ENCODE measurements at places on chromosomes 16 and 17.

- no peak for DNase-seq
These were observed 8.1 kb downstream of the RSL1D1 start for GRCh38 chr16:11843206-11843605.

DNA sequence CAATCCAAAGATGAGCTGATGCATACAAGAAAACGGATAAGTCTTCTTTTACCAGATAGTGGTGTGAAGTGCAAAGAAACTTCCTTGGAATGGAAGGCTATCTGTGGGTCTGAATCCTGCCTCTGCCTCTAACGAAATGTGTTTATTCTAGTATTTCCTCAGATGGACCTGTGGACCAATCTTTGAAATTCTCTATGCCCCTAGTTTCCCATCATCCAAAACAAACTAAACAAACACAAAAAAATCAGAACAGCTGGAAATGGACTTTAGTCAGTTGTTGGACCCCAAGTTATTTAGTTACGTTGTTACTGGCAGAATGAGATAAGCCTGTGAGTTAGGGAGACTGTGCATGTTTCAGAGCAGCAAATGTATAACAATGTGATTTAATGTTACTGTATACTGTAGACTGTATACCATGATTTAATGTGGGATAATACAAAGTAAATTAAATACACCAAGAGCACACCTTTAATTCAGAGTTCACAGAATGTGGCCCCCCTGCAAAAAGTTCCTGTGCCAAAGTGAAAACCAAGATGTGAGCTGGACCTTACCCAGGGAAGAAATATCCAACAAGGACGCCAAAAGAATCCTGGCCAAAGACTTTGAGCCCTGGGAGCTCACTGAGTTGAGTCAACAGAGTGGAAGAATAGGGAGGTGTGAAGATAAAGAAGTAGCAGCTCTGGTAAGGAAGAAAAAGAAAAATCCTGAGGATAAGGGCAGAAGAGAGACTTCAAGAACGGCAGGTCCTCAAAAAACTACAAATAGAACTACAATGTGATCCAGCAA, 255.2 kb downstream of the CNTNAP4 start:
- DNase-seq, result no peak

DNA sequence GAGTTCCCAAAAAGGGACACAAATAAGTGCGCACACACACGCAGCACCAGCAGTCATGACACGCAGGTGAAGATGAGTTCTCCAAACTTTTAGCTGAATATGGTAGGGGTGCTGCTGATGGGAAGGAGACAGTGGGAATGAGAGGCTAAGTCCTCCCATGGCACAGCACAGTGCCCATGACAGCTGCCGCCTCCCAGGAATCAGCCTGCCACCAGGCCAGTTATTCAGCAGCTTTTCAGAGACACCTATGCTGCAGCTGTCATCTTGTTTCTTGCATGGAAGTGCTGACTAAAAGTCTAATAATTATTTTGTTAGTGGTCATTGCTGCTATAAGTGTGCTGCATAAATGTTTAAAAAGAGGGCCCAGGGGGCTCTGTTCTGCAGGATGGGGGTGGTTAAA, 12.2 kb downstream of the WFIKKN2 start:
- DNase-seq, result no peak

DNA sequence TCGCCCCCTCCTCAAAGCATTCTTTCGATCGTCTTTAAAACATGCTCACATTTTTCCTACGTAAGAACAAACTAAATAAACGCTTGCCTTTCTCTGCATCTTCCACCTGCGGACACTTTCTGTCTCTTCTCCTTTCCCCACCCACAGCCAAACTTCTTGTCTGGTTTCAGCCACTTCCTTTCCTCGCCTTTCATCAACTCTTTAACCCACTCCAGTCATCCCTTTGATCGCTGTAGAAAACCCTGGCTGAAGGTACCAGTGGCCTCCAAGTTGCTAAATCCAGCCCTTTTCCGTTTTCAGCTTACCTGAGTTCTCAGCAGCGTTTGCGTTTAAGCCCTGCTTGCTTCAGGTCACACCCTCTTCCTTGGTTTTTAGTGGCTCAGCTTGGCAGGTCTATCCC, 483 bp downstream of the RPA1 start:
- DNase-seq, result no peak

- no peak for DNase-seq
These were observed 512 bp downstream of the PMM2 start for GRCh38 chr16:8798174-8798527.

DNA sequence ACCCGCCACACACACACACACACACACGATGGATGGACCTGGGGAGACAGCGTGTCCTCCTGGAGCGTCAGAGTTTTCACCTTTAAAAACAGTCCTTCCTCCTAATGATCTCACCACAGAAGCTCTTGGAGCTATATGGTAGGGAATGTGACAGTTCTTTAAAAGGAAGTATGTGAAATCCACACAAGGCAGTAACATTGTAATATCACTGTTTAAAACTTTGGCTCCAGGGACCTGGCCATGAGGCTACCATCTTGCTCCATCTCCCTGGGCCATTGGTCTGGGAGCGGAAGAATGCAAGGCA, 302.4 kb downstream of the SOX9 start:
- DNase-seq, result no peak

DNA sequence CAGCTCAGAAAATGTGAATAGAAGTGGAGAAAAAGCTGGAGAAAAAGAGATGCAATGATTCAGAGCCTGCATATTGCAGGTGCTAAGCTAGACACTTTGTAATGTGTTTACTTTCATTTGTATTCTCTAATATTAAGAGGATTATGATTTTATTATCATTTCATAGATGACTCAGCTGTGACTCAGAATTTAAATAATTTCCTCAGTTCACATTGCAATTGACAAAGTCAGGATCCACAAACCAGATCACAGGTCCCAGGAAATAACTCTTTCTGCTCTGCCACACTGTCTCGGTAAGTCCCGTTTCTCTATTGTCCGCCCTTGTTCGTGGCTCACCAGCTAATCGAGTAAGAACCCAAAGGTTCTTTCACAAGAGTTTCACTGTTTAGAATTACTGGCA, 235.4 kb upstream of the MON1B start:
- no peak for DNase-seq

GRCh38 chr17:52025236-52025635, 133.3 kb downstream of the CA10 start:
- DNase-seq, result no peak

DNA sequence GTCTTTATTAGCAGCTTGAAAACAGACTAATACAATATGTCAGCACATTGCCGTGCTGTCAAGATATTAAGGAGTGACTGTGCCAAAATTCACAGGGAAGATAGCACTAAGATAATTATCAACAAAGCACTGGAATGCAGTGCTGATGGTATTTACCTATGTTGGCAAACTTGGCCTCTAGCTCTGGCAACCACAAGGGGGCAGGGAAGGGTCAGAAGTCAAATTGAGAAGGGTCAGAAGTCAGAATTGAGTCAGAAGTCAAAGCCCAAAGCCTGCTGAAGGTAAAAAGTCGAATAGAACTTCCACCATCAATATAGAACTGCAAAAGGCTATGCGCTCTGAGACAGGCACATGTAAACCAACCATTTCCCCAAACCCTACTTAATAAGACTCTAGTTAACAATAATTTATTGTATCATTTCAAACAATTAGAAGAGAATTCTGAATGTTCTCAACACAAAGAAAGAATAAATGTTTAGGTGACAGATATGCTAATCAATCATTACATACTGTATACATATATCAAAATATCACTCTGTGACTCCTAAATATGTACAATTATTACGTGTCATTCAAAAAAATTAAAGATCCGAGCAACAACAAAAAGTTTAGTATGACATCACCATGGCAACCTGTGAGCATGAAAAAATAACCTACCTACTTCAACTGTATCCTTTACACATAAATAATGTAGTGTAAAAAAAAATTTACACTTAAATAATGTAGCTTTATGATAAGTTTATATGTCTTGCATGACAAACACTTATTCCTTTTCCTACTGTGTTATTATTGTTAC, 916.1 kb downstream of the KCNJ2 start:
- no peak for DNase-seq

GRCh38 chr16:88722784-88723506, 16.6 kb downstream of the CTU2 start:
- DNase-seq, result no peak

- DNase-seq, result no peak
These were observed 91.5 kb downstream of the SNX11 start for GRCh38 chr17:48198950-48199541.

- no peak for DNase-seq
These were observed 11.7 kb downstream of the PRKCA start for GRCh38 chr17:66313995-66314659.

DNA sequence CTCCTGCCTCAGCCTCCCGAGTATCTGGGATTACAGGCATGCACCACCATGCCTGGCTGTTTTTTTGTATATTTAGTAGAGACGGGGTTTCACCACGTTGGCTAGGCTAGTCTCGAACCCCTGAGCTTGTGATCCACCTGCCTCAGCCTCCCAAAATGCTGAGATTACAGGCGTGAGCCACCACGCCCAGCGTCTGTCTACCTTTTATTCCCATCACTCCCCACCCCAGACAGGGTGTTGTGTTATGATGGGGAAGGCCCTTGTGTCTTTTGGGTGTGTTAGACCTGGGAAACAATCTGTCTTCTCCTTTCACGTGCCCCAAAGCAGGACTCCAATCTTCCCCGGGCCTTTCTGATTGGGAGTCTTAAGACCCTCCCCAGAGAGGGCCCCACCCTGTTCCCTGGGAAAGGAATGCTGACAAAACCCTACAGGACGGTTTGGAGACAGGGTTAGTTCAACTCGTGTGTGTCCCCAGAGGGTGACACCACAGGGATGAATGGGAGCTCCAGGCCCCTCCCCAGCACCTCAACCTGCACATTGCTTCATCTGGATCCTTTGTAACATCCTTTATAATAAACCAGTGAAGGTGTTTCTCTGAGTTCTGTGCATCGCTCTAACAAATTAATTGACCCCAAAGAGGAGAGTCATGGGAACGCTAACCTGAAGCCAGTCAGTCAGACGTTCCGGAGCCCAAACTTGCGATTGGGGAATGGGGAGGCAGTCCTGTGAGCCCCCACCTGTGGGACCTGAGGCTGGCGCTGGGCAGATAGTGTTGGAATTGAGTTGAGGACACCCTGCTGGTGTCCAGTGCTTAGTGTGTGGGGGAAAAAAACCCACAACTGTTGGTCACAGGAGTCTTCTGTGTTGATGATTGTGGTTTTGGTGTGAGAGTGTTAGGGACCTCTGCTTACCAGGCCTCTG, 3.2 kb upstream of the ELOB start:
- no peak for DNase-seq

GRCh38 chr17:59746849-59747445, 39.5 kb downstream of the VMP1 start:
- no peak for DNase-seq

DNA sequence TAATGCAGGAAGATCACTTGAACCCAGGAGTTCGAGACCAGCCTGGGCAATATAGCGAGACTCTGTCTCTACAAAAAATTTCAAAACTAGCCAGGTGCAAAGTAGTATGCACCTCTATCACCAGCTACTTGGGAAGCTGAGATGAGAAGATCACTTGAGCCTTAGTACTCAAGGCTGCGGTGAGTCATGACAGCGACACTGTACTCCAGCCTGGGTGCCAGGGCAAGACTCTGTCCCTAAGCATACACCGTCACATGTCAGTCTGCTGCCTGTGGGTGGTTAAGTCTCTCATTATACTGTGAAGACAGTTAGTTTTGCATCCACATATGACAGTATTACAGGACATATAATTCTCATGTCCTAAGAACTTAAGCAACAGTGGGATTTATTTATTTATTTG, 21.8 kb downstream of the NMRAL1 start:
- no peak for DNase-seq

DNA sequence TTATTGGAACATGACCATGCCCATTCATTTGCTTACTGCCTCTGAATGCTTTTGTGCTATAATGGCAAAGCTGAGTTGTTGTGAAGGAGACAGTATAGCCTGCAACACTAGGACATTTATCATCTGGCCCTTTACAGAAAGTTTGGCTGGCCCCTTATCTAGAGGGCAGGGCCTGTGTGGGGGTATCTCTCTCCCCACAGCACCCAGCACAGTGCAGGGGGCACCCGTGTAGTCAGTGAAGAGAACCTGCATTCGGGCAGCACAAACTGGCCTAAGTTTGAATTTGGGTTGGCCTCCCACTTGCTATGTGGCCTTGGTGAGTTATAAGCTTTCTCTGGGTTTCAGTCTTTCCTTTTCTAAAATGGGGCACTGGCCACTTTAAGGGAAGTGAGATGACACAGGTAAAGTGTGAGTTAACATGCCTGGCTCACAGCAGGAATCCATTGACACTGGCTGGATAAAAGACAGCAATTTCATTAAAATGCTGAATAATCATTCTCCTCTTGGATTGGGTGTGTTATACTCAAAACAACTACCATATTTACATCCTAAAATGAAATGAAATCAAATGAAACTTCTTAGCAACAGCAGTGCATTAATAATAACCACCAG, 12.1 kb downstream of the UBE2O start:
- no peak for DNase-seq

DNA sequence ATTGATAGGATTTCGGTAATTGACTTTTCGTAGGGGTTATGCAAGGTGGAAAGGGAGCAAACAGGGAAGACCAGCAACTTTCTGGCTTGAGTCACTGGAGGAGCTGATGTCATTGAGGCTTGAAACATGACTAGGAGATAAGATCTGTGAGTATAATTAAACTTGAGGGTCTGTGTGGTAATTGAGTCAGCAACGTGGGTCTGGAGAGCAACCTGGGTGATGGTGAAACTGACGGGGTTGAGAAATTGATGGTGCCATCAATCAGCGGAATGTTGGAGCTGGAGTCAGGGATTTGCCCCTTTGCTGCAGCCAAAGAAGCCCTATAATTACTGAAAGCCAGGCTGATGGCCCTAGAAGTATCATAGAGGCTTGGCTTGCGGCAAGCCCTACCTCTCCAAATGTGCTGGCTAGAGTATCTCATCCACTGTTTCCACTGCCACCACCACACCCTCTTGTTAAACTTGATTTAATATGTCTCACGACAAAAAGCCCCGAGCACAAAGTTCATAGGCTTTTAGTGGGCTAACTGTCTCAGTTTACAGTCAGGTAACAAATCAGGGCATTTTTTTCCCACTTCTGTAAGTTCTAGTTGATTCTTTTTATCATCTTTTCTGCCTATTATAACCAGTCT, 186.9 kb upstream of the ELAC2 start:
- DNase-seq, result no peak

DNA sequence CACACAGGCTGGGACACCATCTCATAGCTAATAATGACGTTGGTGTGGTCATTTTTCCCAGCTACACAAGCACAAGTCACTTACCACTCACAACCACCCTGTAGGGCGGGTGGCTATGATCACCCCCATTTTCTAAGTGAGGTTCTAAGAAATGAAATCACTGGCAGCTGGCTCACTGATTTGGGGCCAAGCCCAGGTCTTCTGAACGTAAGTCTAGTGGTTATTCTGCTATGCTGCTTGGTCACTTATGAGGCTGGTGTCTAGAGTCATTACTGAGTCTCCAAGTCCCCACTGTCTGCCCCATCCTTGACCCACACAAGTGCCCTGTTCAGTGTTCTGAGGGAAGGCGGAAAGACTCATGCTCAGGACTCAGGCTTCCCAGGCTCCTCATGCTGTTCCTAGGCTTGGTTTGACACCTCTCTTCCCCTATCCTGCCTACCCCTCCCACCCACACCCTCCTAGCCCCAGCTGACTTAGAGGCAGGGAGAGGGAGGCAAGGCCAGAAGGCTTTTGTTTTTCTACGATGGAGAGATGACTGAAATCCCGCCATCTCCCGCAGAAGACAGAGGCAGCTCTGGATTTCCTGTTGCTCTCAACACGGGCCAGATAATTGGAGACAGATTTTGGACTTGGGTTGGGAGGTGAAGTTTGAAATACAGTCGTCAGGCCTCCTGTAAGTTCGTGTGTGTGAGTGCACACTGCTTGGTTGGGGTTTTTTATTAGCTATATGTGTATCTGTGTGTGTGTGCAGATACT, 32.2 kb downstream of the FZD2 start:
- DNase-seq, result no peak

- DNase-seq, result no peak
These were observed 29.3 kb downstream of the MARF1 start for GRCh38 chr16:15613676-15614075.
